Germinal center (tissue), 1 donor: ENCODE measurements at places on chromosomes 16 and 17.

- no peak for DNase-seq
Measured at GRCh38 chr16:4500272-4500671, 24.1 kb downstream of the HMOX2 start.

- DNase-seq = no peak
Measured at GRCh38 chr17:68740555-68741447, 139.6 kb upstream of the FAM20A start.

DNA sequence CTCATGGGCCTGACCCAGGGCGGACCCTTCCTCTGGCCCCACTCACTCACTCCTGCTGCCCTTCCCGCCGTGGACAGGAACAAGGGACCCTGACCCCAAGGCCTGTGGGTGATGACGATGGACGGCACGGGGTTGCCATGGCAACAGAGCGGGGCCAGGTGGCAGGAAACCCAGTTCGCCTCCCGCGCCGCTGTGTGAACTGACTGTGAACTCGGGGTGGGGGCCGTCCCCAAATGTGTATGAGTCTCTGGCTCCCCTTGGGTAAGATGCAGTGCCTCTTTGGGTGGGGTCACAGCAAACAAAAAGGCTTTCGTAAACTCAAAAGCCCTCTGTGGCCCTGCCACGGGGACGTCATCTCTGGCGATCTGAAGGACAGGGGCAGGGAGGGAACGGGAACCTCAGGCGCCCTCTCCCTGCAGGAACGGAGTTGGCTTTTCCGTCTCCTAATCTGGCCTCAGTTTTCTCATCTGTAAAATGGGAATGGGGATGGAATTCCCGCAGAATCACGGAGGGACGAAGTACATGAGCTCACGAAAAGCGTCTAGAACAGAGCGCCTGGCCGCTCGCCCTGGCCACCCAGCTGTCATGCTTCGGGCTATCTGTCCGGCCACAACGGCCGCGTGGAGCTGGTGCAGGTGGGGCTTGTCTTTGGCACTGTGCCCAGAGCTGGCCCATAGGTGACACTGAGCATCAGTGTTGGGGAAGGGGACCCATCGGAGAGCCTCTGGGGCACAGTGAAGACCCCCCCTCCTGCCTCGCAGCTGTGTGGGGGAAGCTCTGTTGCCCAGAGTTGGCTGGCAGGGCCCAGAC is 44.9 kb upstream of the PABPN1L start:
- no peak for DNase-seq

GRCh38 chr16:50400312-50400966 is 31.7 kb upstream of the BRD7 start:
- DNase-seq = no peak

DNA sequence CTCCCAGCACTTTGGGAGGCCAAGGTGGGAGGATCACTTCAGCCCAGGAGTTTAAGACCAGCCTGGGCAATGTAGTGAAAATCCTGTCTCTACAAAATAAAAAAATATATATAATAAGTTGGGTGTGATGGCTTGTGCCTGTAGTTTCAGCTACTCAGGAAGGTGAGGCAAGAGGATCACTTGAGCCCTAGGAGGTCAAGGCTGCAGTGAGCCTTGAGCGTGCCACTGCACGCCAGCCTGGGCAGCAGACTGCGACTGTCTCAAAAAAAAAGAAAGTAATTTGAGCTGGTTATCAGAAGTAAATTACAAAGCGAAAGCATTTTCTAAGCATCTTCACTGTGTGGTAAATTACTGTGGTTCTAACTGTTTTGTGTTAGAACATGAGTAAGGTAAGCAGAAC is 66.2 kb downstream of the NQO1 start:
- DNase-seq = no peak

DNA sequence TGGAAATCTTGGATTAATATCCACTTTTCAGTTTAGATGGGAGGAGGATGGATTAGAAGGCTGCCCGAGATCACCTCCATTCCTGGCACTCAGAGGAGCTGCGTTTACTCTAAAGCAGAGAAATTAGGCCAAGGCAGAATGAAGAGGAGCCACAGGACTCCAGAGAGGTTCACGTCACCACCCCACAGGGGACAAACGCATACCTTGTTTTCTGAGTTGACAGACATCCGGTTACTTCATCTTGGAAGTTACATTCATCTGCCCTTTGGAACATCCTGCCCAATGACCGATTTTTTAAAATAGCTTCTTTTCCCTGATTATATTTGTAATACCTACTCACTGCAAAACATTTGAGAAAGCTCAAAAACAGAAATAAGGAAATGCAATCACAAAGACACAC is 220.0 kb downstream of the SOX9 start:
- no peak for DNase-seq

GRCh38 chr17:71709271-71709890 is 411.4 kb upstream of the SOX9 start:
- no peak for DNase-seq

GRCh38 chr17:55398689-55399088 is 22.9 kb downstream of the MMD start:
- DNase-seq = no peak

DNA sequence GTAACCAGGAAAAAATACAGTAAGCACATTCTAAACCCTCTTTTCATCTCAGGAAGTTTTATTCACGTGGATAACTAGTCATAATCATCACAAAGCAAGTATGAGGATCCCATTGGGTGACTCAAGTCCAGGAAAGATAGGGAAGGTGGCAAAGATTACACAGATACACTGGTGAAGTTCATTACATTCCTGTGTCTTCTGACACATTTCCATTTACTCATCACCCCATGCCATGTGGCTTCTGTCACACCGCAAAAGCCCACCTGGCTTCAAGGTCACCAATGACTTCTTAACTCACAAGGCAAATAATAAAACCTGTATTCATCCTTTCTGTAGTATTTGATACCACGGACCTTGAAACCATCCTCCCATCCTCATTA is 17.0 kb downstream of the HS3ST3A1 start:
- no peak for DNase-seq

GRCh38 chr17:65115839-65116238 is 21.3 kb upstream of the RGS9 start:
- no peak for DNase-seq

- no peak for DNase-seq
Measured at GRCh38 chr16:61564716-61565115, 471.5 kb downstream of the CDH8 start.

DNA sequence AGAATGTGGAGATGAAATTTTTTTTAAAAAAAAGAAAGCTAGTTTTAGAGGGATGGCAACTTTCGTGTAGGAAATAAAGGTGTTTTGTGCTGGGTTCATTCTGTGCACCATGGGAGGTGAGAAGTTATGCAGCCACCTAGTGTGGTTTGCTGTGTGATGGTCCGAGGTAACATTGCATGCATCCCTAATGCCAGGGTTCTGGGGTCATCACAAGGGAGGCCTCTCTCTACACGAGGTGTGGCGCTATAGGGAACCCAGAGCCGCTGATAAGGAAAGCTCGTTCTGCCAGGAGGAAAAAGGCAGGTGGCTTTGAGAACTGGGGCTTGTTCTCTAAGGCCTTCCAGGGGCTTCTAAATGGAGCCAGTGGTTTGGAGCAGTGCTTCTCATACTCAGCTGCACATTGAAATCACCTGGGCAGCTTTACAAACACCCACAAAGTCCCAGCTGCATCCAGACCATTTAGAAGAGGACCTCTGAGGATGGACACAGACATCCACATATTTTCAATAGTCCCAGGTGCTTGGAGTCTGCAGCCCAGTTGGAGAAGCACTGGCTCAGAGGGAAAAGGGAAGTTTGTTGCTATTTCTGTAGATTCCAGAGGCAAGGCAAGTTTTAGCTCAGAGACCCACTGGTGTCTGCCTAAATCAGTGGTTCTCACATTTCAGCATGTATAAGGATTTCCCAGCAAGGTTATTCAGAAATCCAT is 43.5 kb downstream of the VPS35L start:
- no peak for DNase-seq

DNA sequence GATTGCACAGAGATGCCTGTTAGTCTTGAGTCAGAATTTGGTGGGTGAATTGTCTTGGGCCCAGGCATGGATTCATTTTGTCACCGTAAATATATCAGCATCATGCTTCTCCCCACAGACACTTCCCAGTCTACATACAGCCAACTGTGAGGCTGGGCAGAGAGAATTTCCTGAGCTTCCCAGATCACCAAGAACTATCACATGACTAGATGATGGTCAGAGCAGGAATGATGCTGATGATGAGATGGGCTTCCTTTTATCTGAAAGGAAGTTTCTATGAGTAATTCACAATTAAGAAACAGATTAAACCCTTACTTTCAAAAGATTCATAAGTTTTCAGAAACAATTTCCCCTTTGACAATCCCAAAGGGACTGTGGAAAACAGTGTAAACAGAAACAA is 323 bp upstream of the KRTAP9-9 start:
- DNase-seq = no peak

- no peak for DNase-seq
Measured at GRCh38 chr16:86987746-86988670, 329.2 kb downstream of the C16orf95 start.

- DNase-seq = no peak
Measured at GRCh38 chr16:89364606-89365005, 125.8 kb downstream of the ANKRD11 start.

DNA sequence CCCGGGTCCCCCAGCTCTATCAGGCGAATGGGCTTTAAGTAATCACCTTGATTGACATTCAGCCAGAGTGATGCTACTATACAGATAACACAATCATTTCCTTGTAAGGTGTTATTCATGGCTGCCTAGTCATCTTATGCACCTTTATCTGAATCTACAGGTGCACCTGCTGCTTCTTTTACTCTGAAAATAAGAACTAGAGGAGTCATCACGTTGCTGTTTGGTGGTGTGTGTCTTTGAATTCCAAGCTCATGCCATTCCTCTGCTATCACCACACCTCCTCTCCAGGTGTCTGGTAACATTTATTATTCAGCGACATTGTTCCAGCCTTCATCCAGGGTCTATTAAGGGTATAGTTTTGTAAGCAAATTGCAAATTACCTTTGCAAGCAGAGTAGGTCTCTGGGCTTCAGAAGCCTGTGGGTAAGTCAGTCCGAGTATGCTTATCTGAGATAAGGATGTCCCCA is 51.9 kb downstream of the NOS2 start:
- DNase-seq = no peak

GRCh38 chr17:46773221-46773605 is 45.3 kb downstream of the WNT3 start:
- DNase-seq = no peak

GRCh38 chr17:52154466-52154865 is 4.0 kb downstream of the CA10 start:
- DNase-seq = no peak

- no peak for DNase-seq
Measured at GRCh38 chr17:66715076-66715675, 119.7 kb upstream of the CACNG5 start.

- DNase-seq = no peak
Measured at GRCh38 chr17:66564992-66565465, 262.6 kb downstream of the PRKCA start.

- no peak for DNase-seq
Measured at GRCh38 chr16:81181013-81181720, 57.3 kb upstream of the BCO1 start.

GRCh38 chr17:28370035-28370743 is at the start of gene VTN:
Gene VTN (minus strand): TSS chr17:28370307. CDS start chr17:28370203, 104 bp downstream.
- DNase-seq = no peak
